Stimulated activated CD8-positive, alpha-beta memory T cell treated with anti-CD3 and anti-CD28 coated beads, Interleukin-7, amount 100 ng/mL, for 48 hours (primary cell): ENCODE measurements at places on chromosomes 7 and 10.

DNA sequence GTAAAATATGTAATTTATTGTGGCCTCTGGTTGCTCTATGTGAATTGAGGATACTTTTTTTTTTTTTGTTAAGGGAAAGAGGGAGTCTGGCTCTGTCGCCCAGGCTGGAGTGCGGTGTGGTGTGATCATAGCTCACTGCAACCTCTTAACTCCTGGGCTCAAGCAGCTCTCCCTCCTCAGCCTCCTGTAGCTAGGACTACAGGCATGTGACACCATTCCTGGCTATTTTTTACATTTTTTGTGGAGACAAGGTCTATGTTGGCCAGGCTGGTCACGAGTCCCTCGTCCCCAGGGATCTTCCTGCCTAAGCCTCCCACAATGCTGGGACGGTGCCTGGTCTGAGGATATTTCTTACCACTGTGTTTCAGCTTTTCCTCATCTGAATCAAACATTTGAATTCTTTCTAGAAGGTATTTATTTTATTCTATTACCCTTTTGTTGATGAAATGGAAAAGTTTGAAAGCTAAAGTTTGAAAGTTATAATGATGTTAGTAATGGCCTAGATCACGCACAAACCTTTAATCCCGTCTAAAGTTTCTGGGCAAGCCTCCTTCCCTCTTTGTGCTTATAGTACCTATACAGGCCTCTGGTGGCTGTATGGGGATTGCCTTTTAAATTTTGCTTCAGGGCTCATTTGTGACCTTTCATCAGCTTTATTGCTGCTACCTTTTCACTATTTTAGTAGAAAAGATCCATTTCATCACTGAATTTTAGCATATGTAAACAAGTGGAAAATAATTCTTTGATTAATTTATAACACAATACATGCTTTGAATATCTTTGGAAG, 2.0 kb downstream of the IFRD1 start:
- no peak for DNase-seq

- DNase-seq, result no peak
Observed at GRCh38 chr7:140640727-140641523, at the start of gene DENND2A. DENND2A (minus strand) TSS chr7:140640813; CDS start chr7:140602397, 38,416 bp downstream.

DNA sequence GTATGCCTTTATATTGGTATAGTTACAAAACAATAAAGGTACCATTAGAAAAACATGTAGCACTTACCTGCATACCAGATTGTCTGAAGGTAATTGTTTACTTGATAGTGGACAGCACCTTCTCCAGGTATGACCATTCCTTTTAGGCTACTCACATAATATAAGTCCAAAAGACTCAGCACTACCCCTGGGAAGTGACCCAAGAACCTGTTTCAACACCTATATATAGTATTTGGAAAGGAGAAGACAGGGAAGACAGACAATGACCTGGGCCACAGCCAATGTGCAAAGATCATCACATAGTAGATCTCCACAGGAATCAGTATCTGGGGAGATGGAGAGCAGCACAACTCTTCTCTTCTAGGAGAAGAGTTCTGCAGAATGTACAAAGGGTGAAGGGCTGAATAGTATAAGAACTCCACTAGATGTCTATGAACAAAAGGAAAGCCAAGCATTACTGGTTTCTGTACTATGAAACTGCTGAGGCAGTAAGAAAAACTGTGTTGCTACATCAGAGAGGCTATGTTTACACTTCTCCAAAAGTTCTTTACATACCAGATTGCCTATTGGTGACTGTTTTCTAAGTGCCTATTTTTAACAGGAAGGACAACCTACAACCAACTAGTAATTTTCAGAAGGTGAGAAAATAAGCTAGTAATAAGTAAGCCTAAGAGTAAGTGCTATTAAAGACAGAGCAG, 159.2 kb downstream of the BTAF1 start:
- DNase-seq, result no peak

- DNase-seq, result no peak
Observed at GRCh38 chr7:125563964-125564529, 634.4 kb upstream of the POT1 start.

DNA sequence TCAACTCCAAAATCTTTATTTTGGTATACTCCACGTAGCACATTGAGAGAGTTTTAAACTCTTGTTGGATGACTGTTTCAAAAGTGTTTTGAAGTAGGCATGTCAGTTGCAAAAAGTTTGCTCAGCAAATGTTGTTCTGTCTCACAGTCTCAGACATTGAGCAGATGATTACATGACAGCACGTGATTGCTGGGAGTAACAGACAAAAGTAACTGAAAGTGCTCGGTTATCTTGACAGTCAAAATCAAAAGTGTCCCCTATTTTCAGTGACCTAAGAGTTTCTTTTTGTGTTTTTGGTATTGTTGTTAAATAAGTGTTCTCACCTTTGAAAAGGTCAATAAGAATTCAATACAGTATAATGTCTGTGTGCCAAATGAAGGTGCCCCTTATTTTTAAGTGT, 84.3 kb downstream of the CFTR start:
- DNase-seq, result no peak

DNA sequence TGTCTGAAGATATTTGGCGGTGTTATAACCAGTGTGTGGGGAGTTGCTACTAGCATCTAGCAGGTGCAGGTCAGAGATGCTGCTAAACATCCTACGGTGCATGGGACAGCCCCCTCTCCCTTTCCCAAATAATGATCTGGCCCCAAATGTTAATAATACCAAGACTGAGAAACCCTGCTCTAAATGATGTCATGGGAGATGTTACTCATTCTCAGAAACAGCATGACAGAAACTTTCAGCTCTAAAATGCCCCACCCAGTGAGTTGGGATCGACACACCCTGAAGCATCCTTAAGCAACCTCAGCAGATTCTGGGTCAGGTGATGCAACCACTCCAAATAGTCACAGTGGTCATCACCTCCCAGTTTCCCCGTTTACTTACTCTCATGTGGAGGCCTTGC, 108.8 kb upstream of the MPP7 start:
- peak; percentile 17 for DNase-seq

DNA sequence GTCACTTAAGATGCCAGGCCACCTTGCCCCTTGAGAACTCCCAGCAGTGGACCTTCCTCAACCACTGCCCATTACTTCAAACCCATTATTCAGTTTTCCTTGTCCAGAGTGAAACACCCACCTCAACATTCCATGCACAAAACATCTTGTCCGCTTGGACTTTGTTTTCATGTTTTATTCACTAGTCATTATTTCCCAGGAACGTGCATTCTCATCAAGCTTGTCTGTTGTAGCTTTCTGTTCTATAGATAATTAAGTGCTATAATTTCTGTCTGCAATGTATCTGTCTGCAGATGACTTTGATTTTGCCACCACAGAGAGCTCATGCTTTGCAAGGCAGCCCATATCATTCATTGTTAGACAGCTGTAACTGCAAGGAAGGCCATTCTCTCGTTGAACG, 117.4 kb downstream of the RAB18 start:
- no peak for DNase-seq
